ENCODE measurements at places on chromosomes 4 and X.

GRCh38 chr4:71732706-71733105 lies 51.2 kb downstream of the GC start:
- H3K4me1 ChIP-seq, result no peaks in the 10 kb centered on the region
- H3K27me3 ChIP-seq, result no peaks in the 10 kb centered on the region
- no peaks in the 10 kb centered on the region for H3K36me3 ChIP-seq
- DNase-seq, result no peak
- H3K27ac ChIP-seq, result no peak overlapping the region
- H3K4me3 ChIP-seq, result no peak overlapping the region

GRCh38 chrX:12210971-12211370 lies 72.7 kb downstream of the FRMPD4 start:
- H3K27ac ChIP-seq, result no peak overlapping the region
- no peaks in the 10 kb centered on the region for H3K27me3 ChIP-seq
- no peaks in the 10 kb centered on the region for H3K4me1 ChIP-seq
- no peak for DNase-seq

GRCh38 chr4:140769209-140769608 lies 13.0 kb upstream of the TBC1D9 start:
- no peak for DNase-seq
- H3K4me1 ChIP-seq, result no peaks in the 10 kb centered on the region
- no peak overlapping the region for H3K27ac ChIP-seq
- H3K27me3 ChIP-seq, result no peaks in the 10 kb centered on the region
- no peaks in the 10 kb centered on the region for H3K36me3 ChIP-seq

DNA sequence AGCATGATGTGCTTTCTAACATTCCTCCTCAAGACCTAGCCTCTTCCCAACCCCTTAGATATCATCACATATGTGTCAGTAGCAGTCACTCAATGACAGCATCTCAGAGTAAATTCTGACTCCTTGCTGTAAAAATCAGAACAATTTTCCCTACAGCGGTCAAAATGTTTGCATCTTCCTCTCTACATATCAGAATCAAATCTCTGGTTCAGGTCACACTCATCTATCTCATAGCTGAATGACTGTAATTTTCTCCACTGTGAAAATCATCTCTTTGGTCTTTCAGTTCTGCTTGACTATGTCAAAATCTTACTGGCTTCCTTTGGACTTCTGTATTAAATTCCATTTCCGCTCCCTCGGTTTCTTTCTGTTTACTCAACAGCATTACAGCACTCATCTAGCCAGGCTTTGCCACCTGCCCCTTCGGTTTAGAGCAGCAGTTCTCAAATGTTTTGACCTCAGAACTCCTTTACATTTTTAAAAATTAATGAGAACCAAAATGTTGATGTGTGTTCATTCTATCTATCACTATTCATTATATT lies 57.3 kb downstream of the AGA start:
- no peaks in the 10 kb centered on the region for H3K36me3 ChIP-seq
- no peak overlapping the region for H3K27ac ChIP-seq
- no peaks in the 10 kb centered on the region for H3K27me3 ChIP-seq
- H3K4me1 ChIP-seq, result no peaks in the 10 kb centered on the region
- no peak overlapping the region for H3K4me3 ChIP-seq

GRCh38 chr4:79820427-79820826 lies 252.6 kb downstream of the ANTXR2 start:
- no peak for DNase-seq
- H3K4me1 ChIP-seq, result no peaks in the 10 kb centered on the region
- no peaks in the 10 kb centered on the region for H3K36me3 ChIP-seq
- no peak overlapping the region for H3K27ac ChIP-seq
- no peak overlapping the region for H3K4me3 ChIP-seq

DNA sequence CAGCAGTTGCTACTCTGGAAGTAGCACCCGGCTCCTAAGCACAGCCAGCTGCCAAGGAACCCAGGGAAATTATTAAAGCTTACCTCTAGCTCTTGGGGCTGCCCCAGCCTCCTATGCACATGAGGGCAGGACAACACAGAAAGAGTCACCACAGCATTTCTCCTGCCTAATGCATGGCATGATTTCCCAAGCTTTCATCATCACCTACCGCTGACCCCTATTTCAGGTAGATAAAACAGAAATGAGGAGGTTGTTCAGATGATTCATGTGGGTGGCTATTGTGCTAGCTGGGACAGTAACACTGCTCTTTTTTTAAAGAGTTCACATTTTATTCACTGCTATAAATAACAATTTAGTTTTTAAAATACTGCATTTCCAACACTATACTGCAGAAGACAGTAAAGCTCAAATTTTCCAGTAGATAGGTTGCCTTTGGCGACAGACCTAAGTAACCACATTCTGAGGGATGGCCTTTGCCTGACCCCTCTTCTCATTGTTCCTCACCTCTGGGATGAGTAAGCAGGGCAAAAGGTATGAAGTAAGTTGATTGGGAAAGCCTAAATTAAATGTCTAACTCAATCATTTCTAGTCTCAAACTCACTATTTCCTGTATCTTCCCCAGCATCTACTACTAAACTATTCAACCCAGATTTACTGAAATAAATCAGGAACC lies 16.7 kb downstream of the CASK start:
- no peak overlapping the region for H3K27ac ChIP-seq
- no peak for DNase-seq
- H3K4me1 ChIP-seq, result no peaks in the 10 kb centered on the region
- H3K27me3 ChIP-seq, result no peaks in the 10 kb centered on the region
- no peak overlapping the region for H3K4me3 ChIP-seq

DNA sequence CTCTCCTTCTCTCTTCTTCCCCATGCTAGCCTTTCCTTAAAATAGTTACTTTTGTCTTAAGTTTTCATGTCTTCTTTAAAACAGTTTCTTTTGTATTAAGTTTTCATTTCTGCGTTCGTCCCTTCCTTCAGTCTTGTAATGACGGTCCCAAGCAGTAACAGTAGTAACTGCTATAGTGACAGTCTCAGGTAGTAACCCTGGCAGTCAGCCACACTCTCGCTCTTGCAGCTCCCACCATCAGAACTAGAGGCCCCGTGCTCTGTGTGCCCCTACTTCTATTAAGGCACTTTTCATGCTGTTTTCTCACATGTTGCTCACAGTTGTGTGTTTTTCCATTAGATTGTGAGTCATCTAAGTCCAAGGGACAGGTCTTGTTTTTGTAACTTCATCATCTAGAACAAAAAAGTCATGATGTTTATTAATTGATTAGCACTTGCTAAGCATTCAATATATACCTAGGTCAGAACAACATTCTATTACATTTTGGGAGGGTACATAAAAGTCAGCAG lies 49.3 kb downstream of the C4orf33 start:
- H3K4me1 ChIP-seq, result no peaks in the 10 kb centered on the region
- H3K36me3 ChIP-seq, result no peaks in the 10 kb centered on the region
- no peak overlapping the region for H3K27ac ChIP-seq
- no peak for DNase-seq
- H3K27me3 ChIP-seq, result no peaks in the 10 kb centered on the region
- no peak overlapping the region for H3K4me3 ChIP-seq

GRCh38 chrX:155179346-155179997 lies 36.8 kb upstream of the VBP1 start:
- no peak for DNase-seq
- H3K4me1 ChIP-seq, result no peaks in the 10 kb centered on the region
- H3K36me3 ChIP-seq, result no peaks in the 10 kb centered on the region
- H3K27ac ChIP-seq, result no peak overlapping the region
- no peak overlapping the region for H3K4me3 ChIP-seq

GRCh38 chrX:115583496-115584004 lies 22.6 kb downstream of the PLS3 start:
- H3K27ac ChIP-seq, result no peak overlapping the region
- no peak overlapping the region for H3K4me3 ChIP-seq

DNA sequence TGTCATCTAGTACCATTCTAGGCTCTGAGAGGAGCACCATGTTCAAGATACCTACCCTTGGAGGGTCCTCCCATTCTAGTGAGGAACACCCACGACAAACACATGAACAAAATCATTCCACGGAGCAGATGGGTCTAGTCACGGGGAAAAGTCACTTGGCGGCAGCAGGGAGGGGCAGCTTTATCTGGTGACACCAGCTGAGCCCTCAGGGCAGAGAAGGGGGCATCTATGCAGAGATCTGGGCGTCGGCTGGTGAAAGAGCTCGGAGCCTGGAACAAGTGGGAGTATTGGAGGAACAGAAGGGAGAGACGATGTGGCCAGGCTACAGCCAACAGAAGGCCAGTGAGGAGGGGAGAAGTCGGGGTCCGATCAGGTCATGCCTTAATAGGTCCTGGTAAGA lies 11.9 kb upstream of the PDHA1 start:
- H3K27me3 ChIP-seq, result no peaks in the 10 kb centered on the region
- no peaks in the 10 kb centered on the region for H3K4me1 ChIP-seq
- no peaks in the 10 kb centered on the region for H3K36me3 ChIP-seq
- no peak overlapping the region for H3K27ac ChIP-seq
- no peak for DNase-seq

DNA sequence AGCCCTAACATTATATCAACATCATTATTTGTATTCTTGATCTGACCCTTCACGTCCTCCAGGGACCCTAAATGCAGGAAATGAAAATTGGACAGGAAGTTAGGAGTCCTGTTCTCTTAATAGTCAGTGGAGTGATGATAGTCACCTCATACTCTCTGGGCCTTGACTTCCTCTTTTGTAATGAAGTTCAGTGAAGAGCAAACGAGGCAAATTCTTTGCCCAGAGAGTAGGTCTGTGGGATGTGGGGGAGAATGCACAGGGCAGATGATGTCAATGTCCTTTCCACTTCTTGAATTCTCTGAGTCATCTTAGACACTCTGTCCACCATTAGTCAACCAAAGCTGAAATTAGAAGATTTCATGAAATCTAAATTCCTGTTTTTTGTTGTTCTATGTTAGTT lies 17.1 kb upstream of the GPRIN3 start:
- no peak overlapping the region for H3K4me3 ChIP-seq
- H3K27me3 ChIP-seq, result no peaks in the 10 kb centered on the region
- H3K4me1 ChIP-seq, result no peaks in the 10 kb centered on the region

DNA sequence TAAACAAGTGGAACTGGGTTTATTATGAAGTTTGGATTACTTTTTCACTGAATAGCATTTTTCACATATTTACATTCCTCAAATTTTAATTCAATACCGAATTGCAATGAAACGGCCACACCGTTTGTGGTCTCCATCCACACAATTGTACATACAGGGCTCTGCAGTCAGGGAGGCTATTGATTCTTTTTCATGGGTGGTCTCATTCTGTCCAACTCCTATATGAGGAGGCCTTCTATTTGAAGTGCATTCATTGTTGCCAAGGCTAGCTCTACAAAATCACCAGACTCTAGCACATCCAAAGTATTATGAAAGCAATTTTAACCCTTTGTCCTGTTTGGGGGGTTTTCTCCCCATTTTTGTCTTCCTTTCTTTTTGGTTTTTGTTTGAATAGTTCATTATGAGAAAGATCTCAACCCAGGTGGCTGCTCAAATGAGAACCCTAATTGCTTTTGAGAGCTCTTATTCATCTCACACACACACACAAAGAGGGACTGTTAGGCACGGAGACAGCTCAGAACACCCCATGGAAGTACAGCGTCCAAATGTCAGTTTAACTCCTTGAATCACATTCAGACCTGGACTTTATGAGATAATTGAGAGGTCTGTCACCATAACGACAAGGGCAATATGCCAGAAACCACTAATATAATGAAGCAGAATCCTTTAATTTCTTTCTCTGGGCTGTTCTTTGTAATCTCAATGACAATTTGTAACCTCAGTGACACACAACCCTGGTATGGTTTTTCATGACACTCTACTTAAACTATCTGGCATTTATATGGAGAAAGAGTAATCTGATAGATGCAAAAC lies 79.4 kb downstream of the NLGN4X start:
- no peak overlapping the region for H3K4me3 ChIP-seq
- no peaks in the 10 kb centered on the region for H3K4me1 ChIP-seq
- H3K36me3 ChIP-seq, result no peaks in the 10 kb centered on the region
- H3K27me3 ChIP-seq, result no peaks in the 10 kb centered on the region
- no peak overlapping the region for H3K27ac ChIP-seq

GRCh38 chr4:40722576-40723161 lies 27.1 kb upstream of the NSUN7 start:
- H3K36me3 ChIP-seq, result no peaks in the 10 kb centered on the region
- peaks cover 2% of the 10 kb centered on the region for H3K4me1 ChIP-seq
- no peak overlapping the region for H3K27ac ChIP-seq
- H3K4me3 ChIP-seq, result no peak overlapping the region
- DNase-seq, result peak; percentile 2
